ENCODE measurements at places on chromosomes 16 and 17.

GRCh38 chr17:70716551-70716950 lies 547.2 kb downstream of the KCNJ2 start:
- no peak for DNase-seq

DNA sequence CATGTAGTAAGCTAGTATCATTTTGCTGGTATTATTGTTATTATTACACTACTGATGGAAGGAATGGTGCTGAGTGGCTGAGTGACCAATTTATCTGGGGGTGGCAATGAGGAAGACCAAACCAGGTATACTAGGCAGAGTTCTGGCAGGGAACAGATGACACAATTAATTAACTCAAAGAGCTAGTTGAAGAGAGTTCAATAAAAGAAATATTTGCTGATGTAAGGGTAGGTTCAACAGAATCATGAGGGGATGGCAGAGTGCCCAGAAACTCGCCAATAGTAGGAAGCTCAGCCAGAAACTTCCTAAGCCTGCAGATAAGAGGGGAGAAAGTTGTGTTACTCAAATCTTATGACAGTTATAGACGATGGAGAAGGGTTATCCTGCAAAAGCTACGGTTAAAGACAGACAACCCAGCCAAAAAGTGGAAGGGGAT lies 352.5 kb downstream of the KCNJ2 start:
- DNase-seq: no peak

DNA sequence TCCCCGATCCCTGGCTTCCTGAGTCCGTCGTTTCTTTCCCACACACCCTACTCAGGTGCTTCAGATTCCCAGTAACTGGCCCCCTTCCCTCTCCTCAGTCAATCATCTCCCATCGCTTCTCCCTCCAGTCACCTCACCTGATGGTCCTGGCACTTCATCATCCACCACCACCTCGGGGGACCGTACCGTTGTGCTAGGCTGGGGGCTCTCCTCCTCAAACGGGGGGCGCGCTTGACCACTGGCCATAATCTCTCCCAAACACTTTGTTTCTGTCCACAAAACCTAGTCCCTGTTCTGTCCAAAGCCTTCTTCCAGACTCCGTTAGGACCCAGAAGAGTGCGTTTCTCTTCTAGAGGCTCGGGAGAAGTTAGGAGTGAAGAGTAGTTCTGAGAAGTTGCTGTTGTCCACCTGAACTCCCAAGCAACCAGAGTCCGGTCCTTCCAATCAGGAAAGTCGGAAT lies at the start of gene SPDYE4:
Gene SPDYE4, minus strand, starts transcription at position 410 of the 460 bp plus-strand sequence. Its CDS starts 164 bp downstream, at position 246.
- DNase-seq: no peak

DNA sequence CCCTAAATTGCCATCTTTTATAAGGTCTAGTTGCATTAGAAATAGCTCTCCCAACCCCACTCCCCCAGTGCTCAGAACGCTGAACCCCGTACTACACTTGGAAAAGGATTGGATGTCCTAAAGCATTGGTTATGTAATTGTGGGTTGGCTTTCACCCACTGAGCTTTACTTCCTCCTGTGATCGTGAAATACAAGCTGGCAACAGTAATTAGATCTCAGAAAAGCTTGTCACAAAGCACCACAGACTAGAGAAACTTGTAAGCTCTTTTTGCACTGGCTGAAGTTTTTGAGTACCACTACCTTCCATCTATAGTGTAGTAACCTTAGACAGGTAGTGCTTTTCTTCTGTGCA lies 54.4 kb downstream of the SIAH1 start:
- DNase-seq: no peak

DNA sequence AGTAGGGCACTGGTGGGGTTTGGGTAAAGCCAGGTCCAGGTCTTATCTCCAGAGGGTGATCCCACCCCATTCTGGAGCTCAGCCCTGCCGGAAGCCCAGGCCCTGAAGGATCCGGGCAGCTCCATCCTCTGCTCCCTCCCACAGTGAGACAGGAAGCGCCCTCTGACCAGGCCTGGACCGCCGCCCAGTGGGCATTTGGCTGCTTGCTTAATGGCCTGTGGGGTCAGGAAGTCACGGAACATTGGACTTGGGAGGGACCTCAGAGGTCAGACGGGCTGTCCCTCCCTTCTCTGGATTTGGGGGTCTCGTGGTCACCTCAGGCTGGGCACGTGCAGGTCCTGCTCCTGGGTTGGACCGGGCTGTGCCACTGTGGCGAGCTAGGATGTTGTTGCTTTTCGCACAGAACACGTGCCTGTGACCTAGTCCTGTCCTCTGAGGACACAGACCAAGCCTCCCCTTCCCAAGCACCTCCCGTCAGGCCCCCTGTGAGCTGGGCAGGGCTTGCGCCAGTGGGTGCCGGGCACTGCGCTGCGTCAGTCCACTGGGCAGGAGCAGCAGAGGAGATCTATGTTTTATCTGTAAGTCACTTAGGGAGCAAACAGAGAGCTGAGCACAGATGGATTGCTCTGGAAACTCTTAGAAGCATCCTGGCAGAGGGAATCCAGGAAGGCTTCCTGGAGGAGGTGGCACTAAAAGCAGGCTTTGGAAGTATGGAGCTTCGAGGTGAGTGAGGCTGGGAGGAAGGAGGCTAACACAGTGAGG lies 49.4 kb upstream of the GSE1 start:
- DNase-seq: no peak

Data from activated naive CD4-positive, alpha-beta T cell (primary cell).